SJCRH30 (cell line): ENCODE measurements at places on chromosomes 3 and 15. TPM values are rescaled to one million over a fixed set of nuclear protein-coding genes. Genes with fewer than 3 reads are reported as not detected.

DNA sequence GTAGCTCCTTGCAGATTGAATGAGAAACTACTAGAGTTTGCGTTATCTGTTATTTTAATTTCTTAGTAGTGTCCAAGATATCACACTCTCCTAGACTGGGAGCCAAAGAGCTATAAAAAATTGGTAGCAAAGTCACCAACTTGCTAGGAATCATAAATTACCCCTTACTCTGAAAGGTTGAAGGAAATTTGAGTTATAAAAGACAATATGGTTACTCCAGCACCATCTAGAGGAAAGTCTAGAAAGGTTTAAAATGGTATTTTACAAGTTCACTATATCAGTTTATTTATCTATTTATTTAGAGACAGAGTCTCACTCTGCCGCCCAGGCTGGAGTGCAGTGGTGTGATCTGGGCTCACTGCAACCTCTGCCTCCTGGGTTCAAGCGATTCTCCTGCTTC lies 121.6 kb downstream of the RBPMS2 start:
- DNase-seq: no peak
- no peaks in the 10 kb centered on the region for H3K4me1 ChIP-seq
- H3K4me3 ChIP-seq: no peak overlapping the region
- H3K36me3 ChIP-seq: no peaks in the 10 kb centered on the region

DNA sequence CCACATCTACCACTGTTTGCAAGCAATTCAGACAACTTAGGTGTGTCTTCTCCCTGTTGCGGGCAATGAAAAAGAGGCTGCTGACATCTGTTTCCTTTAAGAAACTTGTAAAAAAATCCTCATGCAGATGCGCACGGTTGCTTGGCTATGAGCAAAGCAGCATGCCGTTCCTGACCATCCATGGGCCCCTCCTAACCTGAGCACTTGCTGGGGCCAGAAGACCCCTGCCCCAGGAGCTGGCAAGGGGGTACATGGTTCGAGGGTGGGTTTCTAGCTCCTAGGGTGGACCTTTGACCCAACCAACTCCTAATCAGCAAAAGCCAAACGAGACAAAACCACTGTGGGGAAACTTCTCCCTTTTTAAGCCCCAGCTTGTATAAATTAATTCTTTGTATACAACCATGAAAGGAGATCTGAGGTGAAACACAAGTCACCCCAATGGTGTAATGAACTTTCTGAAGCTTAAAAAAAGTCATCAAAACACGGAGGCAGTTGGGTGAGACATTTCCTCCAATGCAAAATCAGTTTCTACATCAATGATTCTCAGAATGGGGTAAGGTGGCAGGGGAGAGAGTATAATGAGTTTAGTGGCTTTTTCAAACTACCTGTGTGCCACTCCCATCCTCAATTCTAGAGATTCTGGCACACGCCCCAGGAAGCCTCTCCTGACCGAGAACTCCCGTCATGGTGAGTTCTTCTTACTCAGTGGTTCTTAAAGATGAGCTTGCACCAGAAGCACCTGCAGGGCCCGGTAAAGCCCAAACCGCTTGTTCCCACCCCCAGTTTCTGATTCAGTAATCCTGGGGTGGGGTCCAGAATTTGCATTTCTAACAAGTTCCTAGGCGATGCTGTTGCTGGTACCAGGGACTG lies 44.1 kb downstream of the CPN2 start:
- H3K36me3 ChIP-seq: no peaks in the 10 kb centered on the region
- no peak overlapping the region for H3K4me3 ChIP-seq
- no peak overlapping the region for H3K27ac ChIP-seq
- H3K27me3 ChIP-seq: no peaks in the 10 kb centered on the region
- no peaks in the 10 kb centered on the region for H3K4me1 ChIP-seq

- no peak overlapping the region for H3K4me3 ChIP-seq
- H3K4me1 ChIP-seq: no peaks in the 10 kb centered on the region
- H3K27me3 ChIP-seq: no peaks in the 10 kb centered on the region
- no peak for DNase-seq
- no peak overlapping the region for H3K27ac ChIP-seq
- H3K36me3 ChIP-seq: peaks cover 11% of the 10 kb centered on the region
Measured at GRCh38 chr3:14984581-14985113, 37.3 kb downstream of the NR2C2 start.

Gene WNT5A
- 33.1 and 34.6 TPM in 2 replicates for total RNA-seq

Gene EXD1
- not detected in 2 replicates for total RNA-seq

Gene KLHDC8B
- total RNA-seq: 7.8 and 8.6 TPM in 2 replicates

- no peaks in the 10 kb centered on the region for H3K27me3 ChIP-seq
- DNase-seq: no peak
- H3K4me1 ChIP-seq: no peaks in the 10 kb centered on the region
- no peaks in the 10 kb centered on the region for H3K36me3 ChIP-seq
- no peak overlapping the region for H3K4me3 ChIP-seq
- no peak overlapping the region for H3K27ac ChIP-seq
Measured at GRCh38 chr3:188949996-188950395, 221.8 kb upstream of the TPRG1 start.

Gene AADACL2
- total RNA-seq: not detected in 2 replicates

DNA sequence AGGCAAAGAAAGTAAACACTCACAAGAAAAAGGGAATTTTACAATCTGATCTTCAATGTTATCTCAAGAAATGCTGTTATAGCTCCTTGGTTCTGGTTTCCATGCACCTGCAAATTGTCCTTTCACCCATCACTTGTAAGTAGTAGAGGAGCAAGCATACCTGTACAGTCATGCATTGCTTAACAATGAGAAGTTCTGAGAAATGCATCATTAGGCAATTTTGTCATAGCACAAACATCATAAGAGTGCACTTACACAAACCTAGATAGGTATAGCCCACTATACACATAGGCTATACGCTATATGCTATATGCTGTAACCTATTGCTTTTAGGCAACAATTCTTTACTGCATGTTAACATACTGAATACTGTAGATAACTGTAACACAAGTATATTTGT lies 672.3 kb downstream of the FHIT start:
- no peaks in the 10 kb centered on the region for H3K36me3 ChIP-seq
- no peaks in the 10 kb centered on the region for H3K4me1 ChIP-seq
- no peak overlapping the region for H3K27ac ChIP-seq
- no peak for DNase-seq

Gene SLC28A2
- total RNA-seq: not detected in 2 replicates

DNA sequence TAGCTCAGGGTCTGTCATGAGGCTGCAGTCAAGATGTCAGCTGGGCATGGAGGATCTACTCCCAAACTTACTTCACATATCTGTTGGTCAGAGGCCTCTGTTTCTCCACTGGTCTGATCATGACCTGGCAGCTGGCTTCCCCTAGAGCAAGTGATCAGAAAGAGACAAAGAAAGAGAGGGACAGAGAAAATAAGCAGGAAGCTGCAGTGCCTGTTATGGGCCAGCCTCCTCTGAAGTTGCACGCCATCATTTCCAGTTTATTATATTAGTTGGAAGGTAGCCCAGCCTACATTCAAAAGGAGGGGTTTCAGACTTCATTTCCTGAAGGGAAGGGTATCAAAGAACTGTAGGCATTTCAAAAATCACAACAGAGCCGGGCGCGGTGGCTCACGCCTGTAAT lies 5.0 kb upstream of the RPP25 start:
- no peaks in the 10 kb centered on the region; the same call in 1 of the 2 replicates for H3K27me3 ChIP-seq
- no peaks in the 10 kb centered on the region for H3K36me3 ChIP-seq
- no peaks in the 10 kb centered on the region for H3K4me1 ChIP-seq

Gene CP
- total RNA-seq: 0.08 TPM in 1 of 2 replicates, not detected in the other

- H3K27ac ChIP-seq: no peak overlapping the region
- peaks cover 26% of the 10 kb centered on the region for H3K36me3 ChIP-seq
- H3K27me3 ChIP-seq: no peaks in the 10 kb centered on the region
- no peak overlapping the region for H3K4me3 ChIP-seq
Measured at GRCh38 chr15:99681990-99682389, 51.2 kb downstream of the LYSMD4 start.

Gene CPEB1
- 0.04 and 0.13 TPM in 2 replicates for total RNA-seq

GRCh38 chr15:60259469-60259868 lies 138.3 kb downstream of the ANXA2 start:
- no peak overlapping the region for H3K4me3 ChIP-seq
- no peaks in the 10 kb centered on the region for H3K27me3 ChIP-seq
- no peaks in the 10 kb centered on the region for H3K4me1 ChIP-seq
- no peaks in the 10 kb centered on the region for H3K36me3 ChIP-seq
- DNase-seq: no peak

GRCh38 chr3:99967796-99968195 lies 146.5 kb downstream of the FILIP1L start:
- H3K4me3 ChIP-seq: no peak overlapping the region
- DNase-seq: no peak
- no peaks in the 10 kb centered on the region for H3K27me3 ChIP-seq
- peaks cover 11% of the 10 kb centered on the region for H3K4me1 ChIP-seq
- H3K36me3 ChIP-seq: no peaks in the 10 kb centered on the region

GRCh38 chr3:82462977-82463376 lies 701.5 kb upstream of the GBE1 start:
- H3K4me1 ChIP-seq: no peaks in the 10 kb centered on the region
- H3K27ac ChIP-seq: no peak overlapping the region
- H3K4me3 ChIP-seq: no peak overlapping the region
- DNase-seq: no peak
- no peaks in the 10 kb centered on the region for H3K36me3 ChIP-seq

Gene ARNT2
- 2.2 and 2.5 TPM in 2 replicates for total RNA-seq

Gene TM4SF4
- total RNA-seq: not detected in 2 replicates

Gene MORC1
- not detected in 2 replicates for total RNA-seq

Gene SERPINI2
- total RNA-seq: not detected in 2 replicates
